CD4-positive, alpha-beta T cell treated with Interleukin-4 for 4 hours (primary cell): ENCODE measurements at places on chromosomes 5 and 9.

- DNase-seq, result no peak
These were observed 838.3 kb downstream of the TLE4 start for GRCh38 chr9:80410106-80410505.

DNA sequence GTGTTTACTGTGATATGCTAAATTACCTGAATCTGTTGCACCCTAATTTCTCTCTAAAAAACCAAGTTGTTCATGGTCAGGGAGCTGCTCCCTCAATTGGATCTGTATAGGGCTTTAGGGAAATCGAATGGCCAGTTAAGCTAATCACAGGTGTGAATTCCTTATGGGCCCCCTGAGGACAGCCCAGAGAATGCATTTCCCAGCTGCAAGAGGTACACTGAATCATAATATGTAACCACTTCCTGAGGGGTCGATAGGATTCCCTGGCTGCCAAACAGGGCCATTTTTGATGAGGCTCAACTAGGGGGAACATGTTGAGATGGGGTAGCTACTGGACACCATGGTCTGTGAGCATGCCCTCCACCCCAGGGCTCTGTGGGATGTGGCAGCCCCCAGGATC, 478.6 kb downstream of the CCDC171 start:
- DNase-seq, result no peak

- peak; percentile 34 for DNase-seq
These were observed at the start of gene ADAMTS13 for GRCh38 chr9:133421615-133422542. Gene ADAMTS13 (plus strand): TSS chr9:133422367. CDS start chr9:133422444, 77 bp downstream.

- no peak for DNase-seq
These were observed 63.9 kb downstream of the ADAMTS12 start for GRCh38 chr5:33827885-33828284.

GRCh38 chr5:10581867-10582511, 18.1 kb downstream of the ANKRD33B start:
- no peak for DNase-seq

DNA sequence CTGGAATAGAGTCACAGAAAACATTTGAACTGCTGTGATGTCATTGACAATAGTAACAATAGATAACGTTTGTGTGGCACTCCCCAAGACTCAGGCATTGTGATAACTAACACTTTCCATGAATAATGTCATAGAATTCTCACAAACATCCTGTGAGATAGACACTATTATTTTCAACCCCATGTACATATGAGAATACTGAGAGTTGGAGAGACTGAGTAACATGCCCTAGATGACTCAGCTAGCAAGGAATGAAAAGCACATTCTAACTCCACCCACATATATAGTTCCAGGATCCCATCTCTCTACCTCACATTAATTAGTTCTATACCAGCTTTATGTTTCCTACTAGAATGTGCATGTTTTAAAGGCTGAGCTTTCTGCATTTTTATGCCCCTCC, 71.4 kb downstream of the ASTN2 start:
- DNase-seq, result no peak

GRCh38 chr5:32443541-32444430, 754 bp downstream of the ZFR start:
- peak; percentile 45 for DNase-seq
